ENCODE measurements at places on chromosomes 4 and X.

DNA sequence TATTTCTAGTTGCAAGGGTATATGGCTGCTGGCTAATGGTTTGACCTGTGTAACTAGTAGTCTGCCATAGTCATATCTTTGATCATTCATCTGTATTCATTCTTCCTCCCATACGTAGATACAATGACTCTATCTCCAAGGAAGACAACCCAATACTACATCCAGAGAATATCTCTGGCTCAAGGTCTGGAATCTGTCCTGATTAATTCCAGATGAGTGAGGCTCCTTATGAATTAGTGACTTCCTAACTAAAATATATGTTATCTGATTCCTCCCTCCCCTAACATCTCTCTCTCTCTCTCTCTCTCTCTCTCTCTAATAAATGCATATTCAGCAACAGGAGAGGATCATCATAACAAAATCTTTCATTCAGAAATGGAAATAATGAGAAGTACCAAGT lies 641.5 kb downstream of the FAT4 start:
- DNase-seq = no peak

- no peak for DNase-seq
Measured at GRCh38 chr4:149738156-149738555, 77.5 kb downstream of the IQCM start.

DNA sequence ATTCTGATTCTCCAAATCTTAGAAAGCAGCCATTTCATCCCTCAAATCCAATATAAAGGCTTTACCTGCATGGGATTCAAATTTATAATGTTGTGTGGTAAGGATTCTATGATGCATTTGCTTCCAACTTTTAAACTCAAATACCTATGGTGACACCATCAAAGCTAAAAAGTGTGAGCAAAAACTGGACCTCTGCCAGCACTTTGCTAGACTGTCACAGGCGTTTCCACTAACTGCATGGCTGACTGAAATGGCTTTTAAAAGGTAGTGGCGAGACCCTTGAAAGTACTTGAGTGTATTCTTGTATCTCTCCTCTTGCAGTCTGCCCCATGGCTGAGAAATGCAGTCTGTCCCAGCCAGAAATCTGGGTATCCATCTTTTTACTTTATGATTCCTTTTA lies 169.4 kb downstream of the AMELX start:
- no peak for DNase-seq

DNA sequence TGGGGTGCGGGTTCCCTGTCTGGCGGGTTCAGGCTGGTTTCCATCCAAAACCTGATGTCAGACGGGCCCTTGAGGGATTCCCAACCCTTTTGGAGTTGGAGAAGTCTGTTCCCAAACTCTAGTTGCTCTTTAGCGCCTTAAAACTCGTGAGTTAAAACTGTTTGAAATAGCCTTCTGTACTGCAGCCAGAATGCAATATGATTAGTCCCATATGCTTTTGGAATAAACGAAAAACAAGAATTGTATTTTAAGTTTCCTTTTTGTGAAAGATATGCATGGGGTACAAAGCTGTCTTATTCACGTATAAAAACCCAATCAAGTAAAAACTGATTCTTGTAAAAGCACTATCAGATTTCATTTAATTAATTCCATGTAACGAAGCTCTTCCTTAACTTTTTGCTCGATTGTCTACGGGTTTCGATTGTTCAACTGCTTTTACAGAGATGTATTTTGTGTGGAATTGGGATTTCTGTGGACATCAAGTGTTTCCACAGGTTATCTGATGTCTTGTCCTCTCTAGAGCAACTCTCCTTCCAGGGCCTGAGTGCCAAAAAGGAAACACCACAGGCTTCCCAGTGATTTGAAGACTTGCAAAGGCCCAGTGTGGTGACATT lies 49.5 kb downstream of the CLDN34 start:
- DNase-seq = no peak

GRCh38 chrX:26952213-26952612 lies 510.9 kb downstream of the PPP4R3C start:
- peak; percentile 0 for DNase-seq

- DNase-seq = no peak
Measured at GRCh38 chrX:97639526-97639925, 755.8 kb downstream of the RPA4 start.

DNA sequence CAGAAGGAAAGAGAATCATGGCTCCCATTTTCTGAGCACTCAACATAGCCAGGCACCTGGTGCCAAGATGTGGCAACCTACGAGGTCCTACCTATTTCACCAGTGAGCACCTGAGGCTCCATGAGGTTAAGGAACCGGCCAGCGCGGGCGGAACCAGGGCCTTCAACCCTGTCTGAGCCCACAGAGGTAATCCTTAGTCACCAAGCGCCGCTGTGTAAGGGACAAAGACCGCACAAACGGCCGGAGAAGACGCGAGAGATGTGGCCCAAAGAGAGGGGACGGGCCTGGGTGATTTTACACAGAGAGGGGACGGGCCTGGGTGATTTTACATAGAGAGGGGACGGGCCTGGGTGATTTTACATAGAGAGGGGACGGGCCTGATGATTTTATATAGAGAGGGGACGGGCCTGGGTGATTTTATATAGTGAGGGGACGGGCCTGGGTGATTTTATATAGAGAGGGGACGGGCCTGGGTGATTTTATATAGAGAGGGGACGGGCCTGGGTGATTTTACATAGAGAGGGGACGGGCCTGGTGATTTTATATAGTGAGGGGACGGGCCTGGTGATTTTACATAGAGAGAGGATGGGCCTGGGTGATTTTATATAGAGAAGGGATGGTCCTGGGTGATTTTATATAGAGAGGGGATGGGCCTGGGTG lies 114.2 kb downstream of the SMIM20 start:
- no peak for DNase-seq

GRCh38 chrX:53458082-53458481 lies 23.9 kb upstream of the HSD17B10 start:
- no peak for DNase-seq

DNA sequence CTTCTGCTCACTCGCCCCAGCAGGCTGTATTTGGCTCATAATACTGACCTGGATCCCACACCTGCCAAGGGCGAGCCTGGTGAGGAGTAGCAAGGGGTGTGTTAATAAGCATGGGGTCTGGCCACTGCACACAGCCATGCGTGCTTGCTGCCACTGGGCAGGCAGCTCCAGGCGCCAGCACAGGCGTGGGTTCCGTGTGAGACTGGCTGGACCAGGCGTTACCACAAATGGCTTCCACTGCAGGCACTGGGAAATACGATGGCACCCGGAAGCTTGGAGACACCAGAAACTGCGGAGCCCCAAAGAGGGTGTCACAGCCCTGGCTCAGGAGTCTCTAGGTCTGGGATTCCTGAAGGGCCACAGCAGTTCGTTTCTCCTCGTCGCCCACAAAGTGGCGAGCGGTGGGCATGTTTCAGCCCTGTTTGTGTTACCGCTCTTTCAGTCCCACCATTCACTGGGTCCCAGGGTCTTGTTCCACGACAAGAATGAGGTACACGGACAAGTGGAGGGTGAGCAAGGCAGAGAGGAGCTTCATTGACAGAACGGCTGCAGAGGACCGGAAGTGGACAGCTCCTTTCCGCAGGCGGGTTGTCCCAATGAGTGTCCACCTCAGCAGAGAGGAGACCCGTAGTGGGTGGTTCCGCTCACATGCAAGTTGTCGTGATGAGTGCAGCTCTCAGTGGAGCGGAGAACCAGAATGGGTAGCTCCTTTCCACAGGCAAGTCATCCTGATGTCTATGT lies 428.9 kb downstream of the EPHA5 start:
- DNase-seq = no peak

- DNase-seq = no peak
Measured at GRCh38 chr4:184259866-184260265, 42.2 kb upstream of the ENPP6 start.

- no peak for DNase-seq
Measured at GRCh38 chr4:16224264-16225166, 1.8 kb downstream of the TAPT1 start.

DNA sequence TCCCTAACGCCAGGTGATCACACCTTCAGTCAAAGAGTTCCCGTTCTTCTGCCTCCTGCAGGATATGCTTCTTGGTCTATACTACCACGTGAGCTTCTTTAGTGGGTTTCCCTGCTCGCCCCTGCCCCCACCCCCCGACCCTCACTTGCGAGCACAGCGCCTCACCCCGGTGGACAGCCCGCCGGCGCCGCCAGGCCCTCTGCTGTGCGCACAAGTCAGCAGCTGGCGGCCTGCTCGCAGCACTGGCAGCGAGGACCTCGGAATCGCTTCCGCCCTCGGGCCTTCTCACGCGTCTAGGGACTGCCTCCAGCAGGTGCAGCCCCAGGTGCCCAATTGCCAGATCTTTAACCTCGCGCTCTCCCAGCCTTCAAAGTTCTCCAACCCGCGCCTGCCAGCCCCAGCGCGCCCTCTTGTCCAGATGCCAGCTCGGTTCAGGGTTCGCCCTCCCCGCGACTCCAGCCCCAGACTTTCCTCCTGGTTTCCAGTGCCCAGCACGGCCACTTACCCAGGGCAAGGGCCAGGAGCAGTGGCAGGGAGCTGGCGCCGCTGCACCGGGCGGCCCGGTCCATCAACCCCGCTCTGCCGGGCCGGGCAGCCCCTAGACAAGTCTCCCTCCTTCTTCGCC lies 454 bp downstream of the BTC start:
- DNase-seq = peak; percentile 37

- DNase-seq = no peak
Measured at GRCh38 chr4:41176340-41176739, 38.0 kb downstream of the APBB2 start.

GRCh38 chr4:182923366-182923765 lies 6.2 kb upstream of the DCTD start:
- no peak for DNase-seq

DNA sequence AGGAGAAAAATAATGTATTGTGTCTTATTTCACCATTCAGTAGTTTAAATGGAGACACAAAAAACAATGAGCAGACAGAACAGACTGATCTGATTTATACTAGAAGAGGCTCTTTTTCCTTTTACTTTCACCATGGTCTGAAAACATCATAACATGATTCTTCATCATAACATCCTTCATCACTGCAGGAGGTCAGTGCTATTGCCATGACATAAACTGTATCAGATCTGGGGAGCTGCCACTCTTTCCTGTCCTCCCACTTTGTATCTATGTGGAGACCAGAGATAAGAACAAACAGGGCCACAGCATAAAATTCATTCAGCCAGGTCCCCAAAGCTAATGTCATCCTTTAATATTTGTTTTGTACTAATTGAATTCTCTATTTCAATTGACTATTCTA lies 25.2 kb downstream of the SOD3 start:
- DNase-seq = no peak

- peak; percentile 8 for DNase-seq
Measured at GRCh38 chr4:10703156-10703555, 18.6 kb upstream of the CLNK start.

DNA sequence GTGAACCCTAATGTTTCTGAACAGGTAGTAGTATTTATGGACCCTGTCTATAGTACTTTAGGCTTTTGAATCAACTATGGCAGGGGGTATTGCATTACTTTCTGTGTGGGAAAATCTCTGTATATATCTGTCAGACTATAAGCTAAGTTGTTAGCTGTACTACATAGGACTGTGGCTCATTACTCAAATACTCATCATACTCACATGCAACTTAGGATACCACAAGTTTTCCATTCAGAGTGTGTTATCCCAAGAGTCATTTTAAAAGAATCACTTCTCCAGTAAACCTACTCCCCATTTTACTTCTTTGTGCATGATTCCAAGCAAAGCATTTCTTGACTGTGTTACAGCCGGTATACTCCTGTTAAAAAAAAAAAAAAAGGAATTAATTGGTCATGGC lies 95.6 kb downstream of the PHOX2B start:
- DNase-seq = no peak

GRCh38 chrX:132094164-132094563 lies 33.7 kb downstream of the FRMD7 start:
- DNase-seq = peak; percentile 11

DNA sequence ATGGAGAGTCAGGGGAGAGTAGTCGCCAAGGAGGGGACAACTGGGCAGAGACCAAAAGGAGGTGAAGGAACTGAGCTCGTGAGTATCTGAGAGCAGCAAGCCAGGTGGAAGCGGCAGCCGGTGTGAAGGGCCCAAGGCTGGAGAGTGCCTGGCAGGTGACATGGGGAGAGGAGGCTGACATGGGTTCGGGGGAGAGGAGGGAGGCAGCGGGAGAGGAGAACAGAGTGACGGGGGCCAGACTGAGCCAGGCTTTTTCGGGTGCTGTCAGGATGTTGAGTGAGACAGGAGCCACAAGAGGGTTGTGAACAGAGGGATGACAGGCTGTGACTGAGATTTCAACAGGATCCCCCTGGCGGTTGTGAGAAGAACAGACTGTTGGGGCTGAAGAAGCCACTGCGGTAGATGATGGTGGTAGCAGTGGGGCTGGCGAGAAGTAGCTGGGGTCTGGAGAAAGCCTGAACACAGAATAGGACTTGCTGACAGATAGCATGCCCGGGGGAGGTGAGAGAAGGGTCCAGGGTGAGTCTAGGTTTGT lies 5.7 kb downstream of the ELK1 start:
- no peak for DNase-seq

DNA sequence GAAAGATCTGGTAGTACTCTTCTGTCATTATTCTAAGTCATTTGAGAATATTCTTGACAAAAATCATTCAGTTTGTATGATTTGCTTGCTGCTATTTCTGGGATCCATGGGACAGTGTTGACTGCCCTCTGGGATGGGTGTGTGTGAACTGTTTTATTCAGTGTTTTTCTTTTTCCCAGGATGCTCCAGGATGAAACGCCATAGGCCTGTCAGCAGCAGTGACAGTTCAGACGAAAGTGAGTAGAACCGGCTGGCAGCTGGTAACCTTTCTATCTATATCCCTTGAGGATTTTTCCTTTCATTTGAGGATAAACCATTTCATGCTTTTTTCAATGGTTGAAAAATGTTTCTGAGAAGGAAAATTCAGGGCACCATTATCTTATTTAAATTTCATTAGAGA lies 72.5 kb downstream of the JADE3 start:
- DNase-seq = no peak

GRCh38 chr4:60657041-60657440 lies 543.1 kb upstream of the ADGRL3 start:
- no peak for DNase-seq

GRCh38 chr4:80610199-80610598 lies 274.7 kb downstream of the CFAP299 start:
- DNase-seq = no peak

DNA sequence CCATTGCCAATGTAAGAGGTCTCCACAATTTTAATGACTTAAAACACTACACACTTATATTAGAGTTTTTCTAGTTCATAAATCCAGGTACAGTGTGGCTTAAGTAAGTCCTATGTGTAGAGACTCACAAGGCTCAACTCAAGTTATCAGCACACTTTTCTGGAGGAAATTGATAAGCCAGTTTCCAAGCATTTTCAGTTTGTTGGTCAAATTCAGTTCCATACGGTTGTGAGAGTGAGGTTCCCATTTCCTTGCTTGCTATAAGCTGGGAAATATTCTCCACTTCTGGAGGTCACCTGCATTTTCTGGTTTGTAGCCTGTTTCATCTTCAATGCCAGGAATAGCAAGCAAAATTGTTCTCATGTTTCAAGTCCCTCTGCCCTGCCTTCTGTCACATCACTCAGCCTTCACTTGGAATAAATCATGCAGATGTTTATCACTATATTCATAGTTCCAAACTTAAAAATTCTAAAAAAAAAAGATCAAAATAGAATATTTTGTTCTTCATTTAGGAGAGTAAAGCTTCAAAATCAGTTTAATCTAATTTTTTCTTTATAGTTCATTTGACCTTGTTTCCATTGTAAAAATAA lies 1137.5 kb upstream of the INTU start:
- DNase-seq = no peak

- no peak for DNase-seq
Measured at GRCh38 chr4:26764231-26764630, 96.4 kb upstream of the STIM2 start.
